ENCODE measurements at places on chromosomes 4 and X.

- DNase-seq = no peak
Observed at GRCh38 chr4:167233685-167234315, 494 bp downstream of the SPOCK3 start.

DNA sequence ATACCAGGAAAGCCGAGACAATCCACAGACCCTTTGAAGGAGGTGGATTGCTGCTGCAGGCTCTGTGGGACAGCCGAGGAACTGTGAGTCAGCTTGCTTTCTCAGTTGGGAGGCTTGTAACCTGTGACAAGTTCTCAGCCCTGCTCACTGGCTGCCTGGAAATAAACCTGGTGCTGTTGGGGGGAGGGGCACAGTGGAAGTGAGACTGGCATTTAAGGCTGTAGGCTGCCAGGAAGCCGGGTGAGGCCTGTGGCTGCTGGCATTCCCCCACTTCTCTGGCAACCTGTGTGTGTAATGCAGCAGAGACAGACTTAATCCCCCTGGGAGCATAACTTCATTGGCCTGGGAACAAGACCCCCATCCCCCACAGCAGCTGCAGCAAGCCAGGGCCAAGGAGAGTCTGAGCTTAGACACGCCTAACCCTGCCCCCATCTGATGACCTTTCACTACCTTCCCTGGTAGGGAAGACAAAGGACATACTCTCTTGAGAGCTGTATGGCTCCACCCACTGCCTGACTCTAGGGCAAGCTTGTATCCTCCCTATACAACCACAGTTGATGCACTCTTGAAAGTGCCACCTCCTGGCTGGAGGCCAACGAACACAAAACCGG, 64.1 kb downstream of the ALPK1 start:
- DNase-seq = no peak

- no peak for DNase-seq
Observed at GRCh38 chrX:124984140-124984813, 335.4 kb upstream of the TEX13C start.

GRCh38 chrX:115679460-115679859, 118.5 kb downstream of the PLS3 start:
- no peak for DNase-seq

- DNase-seq = peak; percentile 19
Observed at GRCh38 chrX:102599084-102599950, at the start of gene ARMCX5. Gene ARMCX5 (plus strand): TSS chrX:102599515. CDS start chrX:102602142, 2,627 bp downstream.

GRCh38 chr4:88411491-88412096, 32.9 kb downstream of the HERC6 start:
- DNase-seq = peak; percentile 8

- DNase-seq = no peak
Observed at GRCh38 chr4:140152751-140153418, 1.1 kb downstream of the MAML3 start.

DNA sequence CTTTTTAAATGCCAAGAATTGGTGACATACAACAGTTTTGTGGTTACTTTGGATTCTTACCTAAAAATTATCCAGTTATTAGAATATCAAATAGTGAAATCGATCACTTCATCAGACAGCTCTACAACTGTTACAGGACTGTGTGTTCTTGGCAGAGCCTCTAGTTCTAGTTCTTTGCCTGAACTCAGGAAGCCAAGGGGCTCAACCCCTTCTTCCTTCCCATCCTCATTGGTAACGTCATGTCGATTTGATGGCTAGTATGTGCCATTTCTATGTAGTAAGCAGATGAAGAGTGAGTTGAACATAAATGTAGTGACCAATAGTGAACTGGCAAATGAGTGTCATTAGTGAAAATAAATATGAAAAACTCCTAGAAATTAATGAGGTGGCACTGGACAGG, 59.4 kb upstream of the LIMCH1 start:
- DNase-seq = no peak

DNA sequence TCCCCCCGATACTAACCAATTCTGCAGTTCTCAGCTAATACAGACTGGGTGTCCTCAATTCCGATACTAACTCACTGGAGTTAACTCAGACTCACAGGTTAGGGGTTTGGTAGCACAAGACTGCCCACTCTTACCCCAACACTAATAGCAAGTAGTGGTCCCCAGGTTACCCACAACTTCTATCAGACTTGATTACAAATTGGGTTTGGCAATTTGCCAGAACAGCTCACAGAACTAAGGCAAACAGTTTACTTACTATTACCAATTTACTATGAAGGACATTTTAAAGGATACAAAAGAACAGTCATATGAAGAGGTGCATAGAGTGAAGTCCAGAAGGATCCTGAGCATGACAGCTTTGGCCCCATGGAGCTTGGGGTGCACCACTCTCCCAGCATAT, 201.8 kb upstream of the VCX start:
- DNase-seq = no peak

GRCh38 chr4:5711479-5712184, 631 bp downstream of the EVC start:
- DNase-seq = no peak

- no peak for DNase-seq
Observed at GRCh38 chr4:128600996-128601871, 208.3 kb upstream of the JADE1 start.

- DNase-seq = no peak
Observed at GRCh38 chrX:71622032-71622575, 3.8 kb upstream of the CXCR3 start.

DNA sequence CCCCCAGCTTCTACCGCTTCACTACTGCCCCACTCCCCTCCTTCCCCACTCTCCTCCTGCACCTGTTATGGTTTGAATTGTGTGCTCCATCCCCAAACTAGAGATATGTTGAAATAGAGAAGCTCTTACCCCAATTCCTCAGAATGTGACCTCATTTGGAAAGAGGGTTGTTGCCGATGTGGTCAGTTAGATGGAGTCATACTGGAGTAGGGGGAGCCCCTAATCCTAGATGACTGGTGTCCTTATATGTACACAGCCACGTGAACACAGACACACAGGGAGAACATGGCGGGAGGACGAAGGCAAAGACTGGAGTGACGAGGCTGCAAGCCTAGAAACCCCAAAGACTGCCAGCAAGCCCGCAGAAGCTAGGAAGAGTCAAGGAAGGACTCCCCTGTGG, 84.3 kb downstream of the FHDC1 start:
- no peak for DNase-seq
